A549 (cell line): ENCODE measurements at places on chromosomes 2 and 18. TPM values are rescaled to one million over a fixed set of nuclear protein-coding genes. Genes with fewer than 3 reads are reported as not detected.

DNA sequence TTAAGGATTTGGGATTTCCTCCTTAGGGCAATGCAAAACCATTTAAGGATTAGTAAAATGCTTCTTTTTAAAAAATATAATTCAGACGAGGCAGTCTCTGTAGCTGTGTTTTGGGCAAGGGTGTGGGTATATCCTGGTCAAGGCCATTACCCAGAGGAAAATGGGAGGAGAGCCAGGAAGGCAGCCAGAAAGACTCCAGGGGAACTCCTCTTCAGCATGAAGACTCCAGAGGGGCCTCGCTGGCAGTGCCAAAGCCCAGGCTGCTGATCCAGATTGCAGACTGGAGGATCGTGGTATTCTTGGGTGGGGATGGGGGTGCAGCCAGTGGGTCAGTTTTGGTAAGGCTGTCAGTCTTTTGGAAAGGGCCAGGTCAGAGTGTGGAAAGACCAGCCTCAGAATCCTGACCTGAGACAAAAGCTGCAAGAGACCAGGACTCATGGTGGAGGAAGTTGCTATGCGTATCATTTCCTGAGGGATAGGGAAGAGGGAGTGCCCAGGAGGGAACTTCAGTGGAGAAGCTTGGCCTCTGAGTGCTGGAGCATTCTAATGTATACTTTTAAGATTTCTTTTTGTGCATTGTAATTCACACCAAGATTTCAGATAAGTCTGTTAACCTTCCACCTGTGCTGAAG is 20.9 kb upstream of the RAB11FIP5 start:
- no peak for DNase-seq

The CHRND gene
- not detected in 3 replicates for polyA plus RNA-seq

The ALPG gene
- polyA plus RNA-seq = 0.04 to 0.07 TPM in 2 of 3 replicates, not detected in the other

The OTX1 gene
- polyA plus RNA-seq = 1.9 to 2.5 TPM (median 2.0 TPM) in 3 replicates

GRCh38 chr2:12298352-12298751 is 418.4 kb upstream of the TRIB2 start:
- DNase-seq = no peak

DNA sequence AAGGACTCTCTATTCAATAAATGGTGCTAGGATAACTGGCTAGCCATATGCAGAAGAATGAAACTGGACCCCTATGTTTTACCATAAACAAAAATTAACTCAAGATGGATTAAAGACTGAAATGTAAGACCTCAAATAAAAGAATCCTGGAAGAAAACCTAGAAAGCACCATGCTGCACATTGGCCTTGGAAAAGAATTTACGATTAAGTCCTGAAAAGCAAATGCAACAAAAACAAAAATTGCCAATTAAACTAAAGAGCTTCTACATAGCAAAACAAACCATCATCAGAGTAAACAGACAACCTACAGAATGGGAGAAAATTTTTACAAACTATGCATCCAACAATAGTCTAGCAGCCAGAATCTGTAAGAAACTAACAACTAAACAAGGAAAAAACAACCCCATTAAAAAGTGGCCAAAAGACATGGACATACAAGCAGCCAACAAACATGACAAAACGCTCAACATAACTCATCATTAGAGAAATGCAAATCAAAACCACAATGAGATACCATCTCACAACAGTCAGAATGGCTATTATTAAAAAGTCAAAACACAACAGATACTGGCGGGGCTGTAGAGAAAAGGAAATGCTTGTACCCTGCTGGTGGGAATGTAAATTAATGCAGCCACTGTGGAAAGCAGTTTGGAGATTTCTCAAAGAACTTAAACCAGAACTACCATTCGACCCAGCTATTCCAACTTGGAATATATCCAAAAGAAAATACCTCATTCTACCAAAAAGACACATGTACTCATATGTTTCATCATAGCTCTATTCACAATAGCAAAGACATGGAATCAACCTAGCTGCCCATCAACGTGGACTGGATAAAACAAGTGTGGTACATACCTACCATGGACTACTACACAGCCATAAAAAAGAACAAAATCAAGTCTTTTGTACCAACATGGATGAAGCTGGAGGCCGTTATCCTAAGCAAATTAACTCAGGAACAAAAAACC is 30.6 kb downstream of the SEPTIN10 start:
- no peak for DNase-seq

The KCNE4 gene
- polyA plus RNA-seq = 0.68 to 2.3 TPM (median 1.4 TPM) in 3 replicates

- DNase-seq = no peak
Measured at GRCh38 chr2:174704642-174705041, 59.6 kb downstream of the CHRNA1 start.

The HOXD1 gene
- polyA plus RNA-seq = 0.11 to 0.17 TPM (median 0.12 TPM) in 3 replicates
